Upper lobe of left lung (tissue), 6 donors: ENCODE measurements at places on chromosomes 1 and 21. TPM values are rescaled to one million over a fixed set of nuclear protein-coding genes. Genes with fewer than 3 reads are reported as not detected.

The FCGR1A gene
- 26.8 TPM for total RNA-seq

The CELA3A gene
- 17.0 TPM for total RNA-seq

The SLC6A17 gene
- not detected for total RNA-seq

The SIKE1 gene
- total RNA-seq, result 6.0 TPM

The NOC2L gene
- total RNA-seq, result 44.4 TPM

The ZNF644 gene
- 111 TPM for total RNA-seq

The NTMT2 gene
- total RNA-seq, result not detected

The HSPG2 gene
- 104 TPM for total RNA-seq

The SPRR2F gene
- not detected for total RNA-seq

The CRYAA gene
- not detected for total RNA-seq

The CD84 gene
- total RNA-seq, result 26.4 TPM
